Activated naive CD4-positive, alpha-beta T cell treated with anti-CD3 and anti-CD28 coated beads, Interleukin-2, amount 10 ng/mL, durations not matched to agents 7 days and 5 days (primary cell): ENCODE measurements at places on chromosomes 7 and 10.

DNA sequence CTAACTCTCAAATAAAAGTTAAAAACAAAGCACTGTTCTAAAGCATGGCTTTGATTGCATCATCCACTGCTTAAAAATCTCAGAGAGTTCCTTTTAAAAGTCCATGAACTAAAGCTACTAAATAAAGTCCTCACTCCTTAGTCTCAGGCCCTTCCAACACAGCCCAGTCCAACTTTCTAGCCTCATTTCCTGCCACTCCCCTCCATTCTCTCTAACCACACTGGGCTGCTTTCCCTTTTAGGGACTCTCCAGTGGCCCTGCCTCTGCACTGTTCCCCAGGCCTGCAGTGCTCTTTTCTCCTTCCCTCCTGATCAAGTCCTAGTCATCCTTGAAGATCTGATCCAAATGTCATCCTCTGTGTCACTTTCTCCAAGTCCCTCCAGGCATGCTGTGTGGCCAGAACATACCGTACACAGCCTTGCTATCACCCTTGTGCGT is 56.9 kb upstream of the PPP1R3C start:
- no peak for DNase-seq

DNA sequence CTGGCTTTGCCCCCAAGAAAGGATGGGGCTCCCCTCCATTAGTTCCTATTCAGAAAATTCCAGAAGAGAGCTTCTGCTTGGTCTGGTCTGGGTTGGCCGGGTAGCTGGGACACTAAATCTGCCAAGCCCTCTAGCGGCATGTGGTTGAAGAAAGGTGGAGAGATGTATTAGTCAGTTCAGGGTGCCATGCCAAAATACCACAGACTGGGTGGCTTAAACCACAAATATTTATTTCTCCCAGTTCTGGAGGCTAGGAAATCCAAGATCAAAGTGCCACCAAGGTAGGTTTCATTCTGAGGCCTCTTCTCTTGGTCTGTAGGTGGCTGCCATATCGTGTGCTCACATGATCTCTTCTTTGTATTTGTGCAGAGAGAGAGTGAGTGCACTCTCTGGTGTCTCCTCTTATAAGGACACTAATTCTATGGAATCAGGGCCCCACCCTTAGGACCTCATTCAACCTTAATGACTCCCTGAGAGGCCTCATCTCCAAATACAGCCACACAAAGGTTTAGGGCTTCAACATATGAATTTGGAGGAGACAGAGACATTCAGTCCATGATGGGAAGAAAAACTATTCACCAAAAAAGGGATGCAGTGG is 38.7 kb upstream of the MTPAP start:
- no peak for DNase-seq

- no peak for DNase-seq
Observed at GRCh38 chr10:86375204-86375603, 8.6 kb upstream of the GRID1 start.

DNA sequence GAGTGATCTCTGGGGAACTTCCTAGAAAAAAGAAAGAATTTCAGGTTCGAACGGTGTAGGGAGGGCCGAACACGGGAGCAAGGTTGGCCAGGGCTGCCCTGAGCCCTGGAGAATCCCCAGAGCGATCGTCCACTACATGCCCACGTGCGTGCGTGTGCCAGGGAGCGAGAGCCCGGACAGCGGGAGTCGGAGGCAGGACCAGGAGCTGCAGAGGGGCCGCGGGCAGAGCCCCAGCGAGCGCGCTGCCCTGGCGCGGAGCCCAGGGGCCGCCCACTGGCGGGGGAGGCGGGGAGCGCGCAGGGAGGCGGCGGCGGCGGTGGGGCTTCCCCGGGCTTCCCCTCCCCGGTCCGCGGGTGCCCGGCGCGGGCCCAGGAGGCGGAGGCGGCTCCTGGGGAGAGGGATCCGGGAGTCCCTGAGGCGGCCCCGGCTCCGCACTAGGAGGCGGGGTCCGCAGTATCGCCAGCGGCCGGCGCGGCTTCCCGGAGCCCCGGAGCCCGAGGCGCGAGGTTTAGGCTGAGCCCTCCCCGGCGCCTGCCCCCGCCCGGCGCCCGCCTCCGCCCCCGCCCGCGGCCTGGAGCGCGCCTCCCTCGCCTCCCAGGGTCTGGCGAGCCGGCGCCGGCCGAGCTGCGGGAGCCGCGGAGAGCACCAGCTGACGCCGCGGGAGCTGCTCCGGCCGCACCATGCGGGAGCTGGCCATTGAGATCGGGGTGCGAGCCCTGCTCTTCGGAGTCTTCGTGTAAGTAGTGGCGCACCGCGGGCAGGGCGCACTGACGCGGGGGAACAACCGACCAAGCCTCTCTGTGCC is at the start of gene PLPP4:
PLPP4 (plus strand) TSS at position 602 of the 805 bp plus-strand sequence; CDS start at position 681, 79 bp downstream.
- DNase-seq: no peak

- peak; percentile 17 for DNase-seq
Observed at GRCh38 chr7:2008936-2009540, 223.7 kb downstream of the MAD1L1 start.

DNA sequence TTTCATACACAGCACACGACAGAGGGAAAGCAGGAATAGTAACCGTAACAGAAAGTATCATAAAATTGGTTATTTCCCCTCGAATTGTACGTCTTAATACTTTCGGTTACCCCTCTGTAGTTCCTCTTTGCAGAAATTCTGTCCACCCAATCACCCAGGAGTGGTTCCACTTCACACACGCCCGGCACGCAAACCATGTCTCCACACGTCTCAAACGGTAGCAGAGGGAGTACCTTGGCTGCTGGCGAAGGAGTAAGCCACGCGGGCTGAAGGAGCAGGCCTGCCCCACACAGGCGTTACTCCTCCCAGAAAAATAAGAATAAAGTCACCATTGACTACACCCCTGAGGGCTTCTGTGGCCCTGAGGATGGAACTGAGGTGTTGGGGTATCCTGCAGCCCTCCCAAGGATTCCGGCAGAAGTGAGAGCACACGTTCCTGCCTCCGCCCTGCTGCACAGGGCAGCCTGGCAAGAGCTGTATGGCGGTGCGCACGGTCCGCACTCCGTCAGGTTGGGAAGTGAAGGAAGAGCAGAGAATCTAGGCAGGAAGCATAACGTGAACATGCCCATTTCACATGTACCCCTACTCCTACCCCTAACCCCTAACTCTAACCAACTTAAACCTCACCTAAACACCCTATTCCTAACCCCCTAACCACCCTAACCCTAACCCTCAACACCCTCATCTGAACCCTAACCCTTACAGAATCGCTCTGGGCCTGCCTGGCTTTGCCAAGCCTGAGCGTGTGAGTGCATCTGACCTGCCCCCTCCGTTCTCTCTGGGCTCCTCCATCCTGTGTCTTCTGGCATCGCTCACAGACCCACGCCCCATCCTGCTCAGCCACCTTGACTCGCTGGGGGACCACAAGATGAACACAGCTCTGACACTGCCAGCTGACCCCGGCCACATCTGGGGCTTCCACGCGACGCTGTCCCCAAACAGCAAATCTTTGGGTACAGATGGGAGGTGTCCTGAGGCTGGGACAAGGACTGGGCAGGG is 18.2 kb downstream of the GPR146 start:
- no peak for DNase-seq

DNA sequence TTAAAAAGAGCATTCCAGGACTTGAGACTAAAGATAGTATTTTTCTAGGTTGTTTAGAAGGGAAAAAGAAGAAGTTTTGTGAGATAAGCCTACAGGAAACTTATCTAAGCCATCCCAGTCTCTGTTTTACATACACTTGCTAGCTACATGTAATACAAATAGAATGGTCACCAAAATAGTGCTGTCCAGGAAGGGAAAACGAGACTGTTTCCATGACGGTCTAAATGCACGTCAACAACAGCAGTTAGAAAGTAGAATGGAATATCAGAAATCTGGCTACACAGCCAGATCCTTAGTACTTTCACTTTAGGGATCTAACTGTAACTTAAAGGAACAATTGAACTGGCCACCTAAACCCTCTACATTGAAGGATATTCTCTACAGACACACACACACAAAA is 117.6 kb downstream of the TSPAN12 start:
- no peak for DNase-seq

DNA sequence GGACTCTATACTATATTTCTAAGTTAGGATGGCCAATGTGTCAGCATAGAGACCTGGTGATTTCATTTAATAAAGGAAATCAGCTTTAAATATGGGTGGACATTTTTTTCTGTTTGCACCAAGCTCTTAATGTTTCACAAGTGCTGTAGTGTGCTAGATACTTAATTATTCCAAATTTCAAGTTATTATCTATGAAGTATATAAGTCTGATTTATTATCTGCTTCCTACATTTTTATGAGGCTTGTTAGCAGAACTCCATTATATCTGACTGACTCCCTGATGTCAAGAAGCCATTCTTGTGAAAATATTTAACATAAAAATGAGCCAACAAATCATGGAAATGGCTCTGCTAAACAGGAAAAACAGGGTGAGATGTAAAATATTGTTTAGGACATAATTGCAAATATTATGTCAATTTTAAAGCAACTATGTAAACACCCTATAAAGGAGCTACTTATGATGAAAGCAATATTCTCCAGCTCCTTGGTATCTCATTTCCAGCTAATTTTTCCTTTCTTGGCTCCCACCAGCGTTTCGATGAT is 1415.2 kb downstream of the GATA3 start:
- DNase-seq: no peak

DNA sequence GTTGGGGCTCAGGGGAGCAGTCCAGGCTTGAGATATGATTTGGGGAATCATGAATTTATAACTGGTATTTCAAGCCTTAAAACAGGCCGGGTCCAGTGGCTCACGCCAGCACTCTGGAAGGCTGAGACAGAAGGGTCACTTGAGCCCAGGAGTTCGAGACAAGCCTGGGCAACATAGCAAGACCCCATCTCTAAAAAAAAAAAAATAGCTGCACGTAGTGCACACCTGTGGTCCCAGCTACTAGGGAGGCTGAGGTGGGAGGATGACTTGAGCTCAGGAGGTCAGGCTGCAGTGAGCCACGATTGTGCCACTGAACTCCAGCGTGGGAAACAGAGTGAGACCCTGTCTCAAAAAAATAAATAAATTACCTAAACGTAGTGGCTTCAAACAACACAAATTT is 81.7 kb upstream of the GTF2I start:
- DNase-seq: no peak

DNA sequence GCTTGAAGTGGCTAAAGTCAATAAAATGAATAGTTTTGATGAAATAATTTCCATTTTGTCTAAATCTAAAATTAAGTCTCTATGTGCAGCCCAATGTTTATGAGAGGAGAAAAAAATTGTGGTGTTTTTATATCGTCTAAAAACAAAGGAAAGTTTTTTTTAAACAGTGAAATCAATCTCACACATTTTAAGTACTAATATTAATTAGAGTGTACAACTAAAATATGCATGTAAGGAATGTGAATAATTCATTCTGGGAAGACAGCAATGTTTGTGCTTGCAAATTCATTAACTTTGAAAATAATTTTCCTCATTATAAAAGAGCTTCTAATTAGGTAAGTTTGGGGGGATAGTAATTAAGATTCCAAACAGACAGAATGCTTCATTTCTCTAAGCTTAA is at the start of gene NPVF:
NPVF (minus strand) TSS at position 101 of the 400 bp plus-strand sequence; CDS start at position 54, 47 bp downstream.
- DNase-seq: no peak

DNA sequence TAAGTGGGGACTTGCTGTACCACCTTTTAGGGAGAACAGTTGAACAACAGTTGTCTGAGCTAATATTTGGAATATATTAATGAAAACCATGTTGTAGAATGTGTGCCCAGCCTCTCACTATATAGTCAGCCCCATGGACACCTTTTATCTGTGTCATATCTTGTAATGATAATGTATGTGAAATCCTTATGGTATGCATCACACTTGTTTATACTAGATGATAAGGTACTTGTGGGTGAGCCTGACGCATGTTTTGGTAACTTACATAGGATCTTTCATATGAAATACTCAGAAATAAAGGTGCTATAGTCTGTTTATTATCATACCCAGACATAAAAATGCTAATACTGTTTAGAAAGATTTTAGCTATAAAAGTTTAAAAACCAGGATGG is 32.8 kb downstream of the CAMK1D start:
- DNase-seq: no peak

DNA sequence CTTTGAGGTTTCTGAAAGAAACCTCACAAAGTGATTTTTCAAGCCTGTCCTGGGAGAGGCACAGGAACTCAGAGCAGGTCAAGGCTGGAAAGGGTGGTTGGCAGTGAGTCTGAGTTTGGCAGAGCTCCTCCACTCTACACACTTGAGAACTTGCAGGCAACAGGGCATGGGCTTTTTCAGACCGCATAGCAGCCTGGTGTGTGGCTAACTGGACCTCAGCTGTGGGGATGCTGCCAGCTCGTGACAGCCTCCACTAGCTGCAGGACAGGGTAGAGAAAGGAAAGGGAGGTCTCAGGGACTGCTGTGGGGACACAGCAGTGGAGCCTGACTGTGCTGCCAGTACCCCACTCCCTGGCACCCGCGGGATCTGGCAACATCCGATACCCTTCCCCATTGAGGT is 2.6 kb downstream of the CDHR1 start:
- no peak for DNase-seq

GRCh38 chr7:44045226-44046014 is 918 bp downstream of the DBNL start:
- DNase-seq: no peak

GRCh38 chr7:151317936-151318335 is 23.7 kb upstream of the NUB1 start:
- DNase-seq: no peak

DNA sequence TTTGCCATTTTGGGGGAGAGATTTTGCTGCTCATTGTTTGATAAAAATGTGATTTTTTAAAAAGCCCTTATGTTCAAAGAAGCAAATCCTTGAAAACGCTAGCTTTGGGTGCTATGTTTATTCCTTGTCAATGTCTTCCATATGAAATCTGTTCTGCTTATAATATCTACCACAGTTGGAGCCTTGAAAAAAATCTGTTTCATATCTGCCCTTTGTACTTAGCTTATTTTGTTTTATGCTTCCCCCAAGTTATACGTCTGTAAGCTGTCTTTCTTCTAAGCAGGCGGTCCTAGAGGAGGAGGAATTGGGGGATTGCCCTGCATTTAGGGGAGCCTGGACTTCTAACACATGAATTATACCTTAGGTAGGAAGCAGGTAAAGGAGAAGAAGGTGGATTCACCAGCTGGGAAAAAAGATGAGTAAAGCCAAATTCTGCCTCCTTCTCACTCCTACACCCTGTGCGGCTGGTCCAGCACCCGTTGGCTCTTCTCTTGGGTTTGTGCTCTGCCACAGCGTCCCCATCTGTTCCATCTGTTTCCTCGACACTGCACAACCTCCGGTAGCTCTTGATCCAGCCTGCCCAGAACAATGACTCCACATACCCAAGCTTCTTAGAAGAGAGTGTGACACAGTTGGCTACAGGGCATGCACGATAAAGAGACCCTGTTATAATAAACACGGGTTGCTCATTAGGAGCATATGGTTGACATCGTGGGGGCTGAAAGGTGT is 31.9 kb upstream of the NEUROD6 start:
- DNase-seq: no peak

- no peak for DNase-seq
Observed at GRCh38 chr7:50926049-50926448, 143.4 kb upstream of the GRB10 start.
